Activated CD4-positive, alpha-beta T cell treated with anti-CD3 and anti-CD28 coated beads, Interleukin-2, Interleukin-6, amounts not matched to agents 100 ng/mL and 50 ng/mL, durations not matched to agents 16 hours and 8 hours (primary cell): ENCODE measurements at places on chromosomes 12 and 14.

GRCh38 chr14:65554837-65555236 is 142.3 kb downstream of the FUT8 start:
- no peak for DNase-seq

DNA sequence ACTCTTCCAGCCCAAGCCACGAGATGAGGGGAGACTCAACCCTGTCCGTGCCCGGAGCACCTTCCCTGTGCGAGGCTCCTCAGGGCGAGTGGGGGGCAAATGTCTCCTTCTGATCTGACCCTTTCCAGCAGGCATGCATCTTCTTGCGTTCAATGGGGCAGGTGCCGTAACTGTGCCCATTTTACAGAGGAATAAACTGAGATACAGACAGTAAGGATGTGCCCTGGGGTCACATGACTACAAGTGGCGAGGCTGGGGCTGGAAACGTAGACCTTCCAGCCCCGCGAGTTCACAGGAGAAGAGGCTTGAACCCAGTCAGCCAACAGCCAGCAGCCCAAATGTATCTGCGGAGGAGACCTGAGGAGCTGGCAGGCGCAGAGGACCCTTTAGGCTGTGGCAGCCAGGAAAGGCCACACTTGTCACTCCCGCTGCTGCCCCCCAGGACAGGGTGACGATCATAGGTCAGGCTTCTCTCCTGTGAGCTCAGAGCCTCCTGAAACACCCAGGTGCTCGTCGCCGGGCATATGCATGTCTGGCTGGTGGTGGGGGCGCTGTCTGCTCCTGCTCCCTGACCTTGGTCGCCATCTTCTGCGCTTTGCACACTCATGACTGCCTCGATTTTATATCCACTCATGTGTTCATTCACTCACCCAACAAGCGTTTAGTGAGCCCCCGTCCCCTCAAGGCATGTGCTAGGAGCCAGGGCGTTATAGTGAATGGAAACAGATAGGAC is 41.7 kb downstream of the CCDC88C start:
- DNase-seq: no peak

- no peak for DNase-seq
Measured at GRCh38 chr12:105939181-105939721, 199.5 kb downstream of the NUAK1 start.

DNA sequence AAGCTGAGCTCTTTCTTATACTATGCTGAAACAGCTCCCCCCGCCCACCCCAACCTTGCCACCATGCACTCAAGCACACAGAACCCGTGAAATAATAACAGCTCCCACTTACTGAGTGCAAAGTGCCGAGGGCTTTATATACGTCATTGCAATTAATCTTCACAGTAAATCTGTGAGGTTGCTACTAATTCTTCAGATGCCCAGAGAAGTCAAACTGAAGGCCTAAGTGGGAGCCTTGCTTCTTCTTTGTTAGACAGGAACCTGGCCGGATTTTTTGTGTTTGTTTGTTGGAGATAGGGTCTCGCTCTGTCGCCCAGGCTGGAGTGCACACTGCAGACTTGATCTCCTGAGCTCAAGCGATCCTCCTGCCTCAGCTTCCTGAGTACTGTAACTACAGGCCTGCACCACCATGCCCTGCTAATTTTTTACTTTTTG is 34.0 kb downstream of the VCPKMT start:
- DNase-seq: peak; percentile 54

- no peak for DNase-seq
Measured at GRCh38 chr14:41490323-41490722, 116.4 kb upstream of the LRFN5 start.

GRCh38 chr12:64082866-64083268 is 139.2 kb downstream of the KICS2 start:
- no peak for DNase-seq

DNA sequence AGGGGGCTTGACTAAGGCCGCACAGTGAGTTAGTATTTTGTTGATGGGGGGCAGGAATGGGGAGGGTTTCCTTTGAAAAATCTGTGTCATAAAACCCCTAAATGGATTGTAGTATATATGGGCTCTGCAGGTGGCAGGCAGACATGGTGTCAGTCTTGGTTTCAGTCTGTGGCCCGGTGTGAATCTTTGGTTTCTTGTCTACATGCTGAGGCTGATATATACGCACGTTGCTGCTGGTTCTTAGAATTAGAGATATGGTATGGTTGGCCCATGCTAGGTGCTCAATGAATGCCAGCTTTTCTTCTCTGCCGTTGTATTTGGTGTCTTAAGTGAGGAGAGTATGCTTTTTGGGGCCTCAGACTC is 73.1 kb downstream of the TSPAN9 start:
- no peak for DNase-seq

DNA sequence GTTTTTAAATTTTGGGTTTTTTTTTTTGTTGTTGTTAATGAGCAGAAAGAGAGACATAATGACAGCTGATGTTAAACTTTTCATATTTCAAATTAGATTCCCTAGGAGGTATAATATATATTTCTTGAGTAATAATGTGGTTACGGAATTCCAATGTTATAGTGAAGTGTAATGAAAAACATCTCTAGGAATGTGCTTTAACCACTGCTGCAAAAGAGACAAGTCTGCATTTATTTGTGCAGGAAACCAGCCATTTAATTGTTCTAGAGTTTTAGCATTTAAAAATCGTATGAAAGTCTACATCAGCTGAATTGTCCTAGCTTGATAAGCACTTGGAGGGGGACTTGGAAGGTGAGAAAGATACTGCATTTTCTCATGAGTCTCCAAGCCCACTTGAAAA is 14.3 kb downstream of the SERPINA10 start:
- DNase-seq: no peak

DNA sequence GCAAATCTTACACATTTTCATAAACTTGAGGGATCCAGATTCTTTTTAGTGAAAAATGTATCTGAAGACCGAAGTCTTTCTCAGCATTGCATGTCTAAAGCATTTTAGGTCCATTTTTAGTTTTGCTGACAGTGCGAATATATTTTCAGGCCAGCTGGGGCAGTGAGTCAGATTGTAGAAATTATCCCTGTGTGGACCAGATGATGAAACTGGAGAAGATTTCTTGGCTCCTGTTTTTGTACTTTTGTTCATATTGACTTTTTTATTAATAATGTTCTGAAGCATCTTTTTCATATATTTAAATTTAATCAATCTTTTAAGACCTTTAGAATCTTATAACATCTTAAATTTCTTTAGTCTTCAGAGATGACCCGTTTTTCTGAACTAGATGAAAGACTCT is 173.1 kb downstream of the FLRT2 start:
- DNase-seq: no peak

DNA sequence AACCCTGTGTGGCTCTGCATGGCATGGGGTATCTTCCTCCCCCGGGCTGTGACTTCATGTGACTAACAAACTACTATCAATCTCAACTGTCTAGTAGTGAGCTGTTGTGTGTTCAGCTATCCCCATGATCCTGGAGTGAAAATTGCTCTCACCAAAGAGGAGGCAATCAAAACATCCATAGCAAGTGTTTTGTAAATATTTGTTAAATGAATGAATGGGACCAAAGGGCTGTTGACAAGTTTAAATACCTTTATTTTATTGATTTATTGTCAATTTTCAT is 138.1 kb upstream of the CPM start:
- DNase-seq: no peak

DNA sequence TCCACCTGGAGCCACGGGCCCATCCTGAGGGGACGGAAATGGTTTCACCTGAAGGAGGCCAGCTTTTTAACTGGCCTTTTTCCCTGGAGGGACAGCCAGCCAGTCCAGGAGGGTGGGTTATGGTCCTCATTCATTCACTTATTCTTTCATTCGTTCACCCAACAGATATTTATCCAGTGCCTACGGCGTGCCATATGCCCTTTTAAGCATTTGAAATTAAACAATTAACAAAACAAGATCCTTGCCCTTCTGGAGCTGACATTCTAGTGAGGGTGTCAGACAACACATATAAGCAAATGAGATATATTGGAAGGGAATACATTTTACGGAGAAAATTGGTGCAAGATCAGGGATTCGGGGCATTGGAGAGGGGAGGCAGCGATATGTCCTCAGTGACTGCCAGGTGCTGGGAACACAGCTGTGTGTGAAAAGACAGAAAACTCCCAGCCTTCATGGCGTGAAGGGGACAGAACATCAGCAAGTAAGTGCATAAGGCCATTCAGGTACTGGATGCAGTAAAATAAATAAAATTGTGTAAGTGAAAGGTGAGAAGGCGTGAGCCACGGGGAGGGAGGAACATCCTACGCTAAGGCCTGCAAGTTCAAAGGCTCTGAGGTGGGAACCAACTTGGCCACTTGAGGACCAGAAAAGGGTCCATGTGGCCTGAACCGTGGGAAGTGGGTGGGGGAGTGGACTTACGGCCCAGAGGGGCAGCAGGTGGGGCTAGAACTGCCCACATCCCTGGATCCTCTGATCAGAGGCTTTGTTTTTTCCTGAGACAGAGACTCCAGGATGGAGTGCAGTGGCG is 684 bp upstream of the ABCB9 start:
- DNase-seq: no peak

GRCh38 chr12:22321638-22322037 is 12.9 kb downstream of the ST8SIA1 start:
- DNase-seq: no peak

DNA sequence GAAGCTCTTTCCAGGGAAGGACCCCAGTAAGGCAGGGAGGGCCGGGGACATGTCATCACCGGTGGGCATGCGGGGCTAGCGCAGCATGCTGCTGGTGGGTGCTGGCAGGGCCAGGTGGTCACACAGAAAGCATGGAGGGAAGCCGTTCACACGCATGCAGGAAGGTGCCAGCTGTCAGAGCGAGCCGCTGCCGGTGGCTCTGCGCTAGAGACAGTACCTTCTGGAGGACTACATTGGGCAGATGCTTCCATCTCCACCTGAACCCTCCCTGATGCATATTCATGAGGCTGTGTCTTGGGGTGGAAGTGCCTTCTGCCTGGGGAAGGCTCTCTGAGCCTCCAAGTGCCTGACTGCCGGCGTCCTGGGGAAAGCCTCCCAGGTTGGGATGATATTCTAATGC is 203.8 kb downstream of the CALM1 start:
- no peak for DNase-seq

- no peak for DNase-seq
Measured at GRCh38 chr14:23351681-23352505, 794 bp downstream of the SLC22A17 start.

- no peak for DNase-seq
Measured at GRCh38 chr12:67137256-67137655, 131.9 kb upstream of the CAND1 start.

- no peak for DNase-seq
Measured at GRCh38 chr14:65594882-65595237, 182.3 kb downstream of the FUT8 start.

GRCh38 chr14:52538623-52539022 is 13.7 kb downstream of the TXNDC16 start:
- DNase-seq: no peak

DNA sequence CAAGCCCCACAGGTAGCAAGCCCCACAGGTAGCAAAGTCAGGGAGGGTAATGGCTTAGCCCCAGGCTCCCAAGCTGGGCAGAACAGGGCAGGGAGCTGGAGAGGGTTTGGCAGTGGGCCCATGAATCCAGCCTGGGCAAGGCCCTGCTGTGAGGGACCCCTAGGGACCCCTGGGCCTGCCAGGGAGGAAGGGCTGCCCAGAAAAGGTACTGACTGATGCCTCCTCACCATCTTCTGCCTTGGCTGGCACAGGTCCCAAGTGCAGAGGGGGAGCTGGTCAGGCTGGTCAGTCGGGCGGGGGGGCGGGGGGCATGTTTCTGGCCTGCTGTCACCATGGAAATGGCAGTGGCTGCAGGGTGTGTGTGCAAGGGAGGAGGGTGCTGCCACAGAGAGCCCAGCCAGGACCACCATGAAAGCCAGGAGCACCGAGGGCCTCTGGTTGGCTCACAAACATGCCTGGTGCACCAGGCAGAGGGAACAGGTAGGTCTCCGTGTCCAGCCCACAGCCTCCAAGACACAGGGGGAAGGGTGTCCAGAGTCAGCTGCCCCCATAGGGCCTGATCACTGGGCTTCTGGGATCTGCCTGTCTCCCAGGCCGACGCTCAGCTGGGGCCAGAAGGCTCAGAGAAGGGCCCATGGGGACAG is 1.5 kb upstream of the CRIP2 start:
- no peak for DNase-seq

- DNase-seq: peak; percentile 69
Measured at GRCh38 chr12:45234139-45234865, 18.4 kb downstream of the ANO6 start.

DNA sequence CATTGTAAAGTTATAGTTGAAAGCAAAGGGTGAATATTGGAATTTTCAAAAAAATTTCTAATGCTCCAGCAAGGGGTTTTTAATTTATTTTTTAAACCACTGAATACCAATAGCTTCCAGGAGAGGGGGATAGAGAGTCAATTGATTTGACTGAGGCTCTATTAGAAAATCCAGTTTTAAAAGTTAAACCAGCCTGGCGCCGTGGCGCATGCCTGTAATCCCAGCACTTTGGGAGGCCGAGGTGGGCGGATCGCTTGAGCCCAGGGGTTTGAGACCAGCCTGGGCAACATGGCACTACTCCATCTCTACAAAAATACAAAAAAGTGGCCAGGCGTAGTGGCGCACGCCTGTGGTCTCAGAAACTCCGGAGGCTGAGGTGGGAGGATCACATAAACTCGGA is 150.1 kb downstream of the SLC38A4 start:
- DNase-seq: peak; percentile 41

- DNase-seq: peak; percentile 52
Measured at GRCh38 chr14:69260861-69261564, 1.1 kb downstream of the GALNT16 start.

GRCh38 chr12:92288561-92288960 is 142.9 kb upstream of the BTG1 start:
- no peak for DNase-seq

DNA sequence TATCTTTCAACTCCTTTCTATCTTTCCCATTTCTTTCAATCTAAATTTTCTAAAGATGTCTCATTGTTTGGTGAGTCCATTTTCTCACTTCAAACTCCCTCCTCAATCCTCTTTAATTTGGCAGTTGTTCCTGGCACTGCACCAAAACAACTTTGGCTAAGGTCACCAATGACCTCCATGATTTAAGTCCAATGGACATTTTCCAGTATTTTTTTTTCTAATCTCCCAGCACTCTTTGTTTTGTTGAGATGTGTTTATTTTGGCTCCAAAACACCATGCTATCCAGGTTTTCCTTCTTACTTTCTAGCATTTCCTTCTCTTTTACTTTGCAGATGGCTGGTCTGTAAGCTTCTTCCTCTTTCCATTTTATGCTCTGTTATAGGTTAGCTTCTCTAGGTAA is 42.5 kb upstream of the OTOGL start:
- DNase-seq: no peak

DNA sequence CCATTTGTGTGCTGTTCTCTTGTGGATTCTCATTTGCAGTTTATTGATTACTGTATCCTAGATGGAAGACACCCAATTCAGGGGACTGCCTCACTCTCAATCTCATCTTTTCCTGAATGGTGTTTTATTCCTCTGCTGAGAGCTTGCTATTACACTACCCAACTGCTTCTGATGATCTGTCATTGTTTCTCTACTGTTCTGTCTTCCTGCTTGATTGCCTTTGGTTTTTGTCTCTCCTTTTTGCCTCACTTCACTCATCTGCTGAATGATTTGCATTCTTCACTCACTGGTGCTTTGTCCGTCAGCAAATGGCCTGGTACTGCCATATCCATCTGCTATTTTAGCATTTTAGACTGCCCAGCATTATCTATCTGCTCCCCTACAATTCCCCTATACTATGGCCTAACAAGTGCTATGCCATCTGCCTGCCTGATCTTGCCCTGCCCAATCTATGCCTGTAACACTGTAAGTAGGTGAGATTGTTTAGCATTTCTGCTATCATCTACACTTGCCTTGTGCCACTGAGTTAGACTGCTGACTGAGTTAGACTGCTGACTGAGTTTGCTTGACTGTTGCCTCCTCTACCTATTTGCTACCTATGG is 335.1 kb downstream of the GPHN start:
- no peak for DNase-seq

- no peak for DNase-seq
Measured at GRCh38 chr14:42523666-42524065, 917.0 kb downstream of the LRFN5 start.
